NCI-H446 treated with DMSO at 0.1 percent for 48 hours (cell line): ENCODE measurements at places on chromosomes 2 and 18.

DNA sequence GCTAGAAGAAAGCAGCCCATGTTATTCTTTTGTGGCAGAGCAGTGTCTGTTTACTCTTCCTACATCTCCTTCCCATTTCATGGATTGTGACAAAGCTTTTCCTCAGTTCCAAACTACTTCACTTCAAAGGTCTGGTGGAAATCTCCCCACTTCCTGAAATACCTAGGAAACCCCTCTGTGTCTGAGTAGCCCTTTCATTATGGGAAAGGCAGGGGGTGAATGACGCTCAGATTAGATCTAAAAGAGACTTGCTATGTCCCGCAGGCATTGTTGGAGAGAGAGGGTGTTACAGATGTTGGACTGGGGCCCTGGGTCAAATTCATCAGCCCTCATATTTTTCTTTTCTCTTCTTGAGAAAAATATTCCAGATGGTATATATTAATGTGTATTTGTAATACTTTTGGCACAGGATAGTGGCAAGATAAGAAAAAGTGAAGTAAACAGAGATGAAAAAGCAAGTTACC lies 675.0 kb downstream of the IRS1 start:
- DNase-seq, result no peak

- DNase-seq, result no peak
Measured at GRCh38 chr2:100257939-100258338, 64.4 kb downstream of the LONRF2 start.

- DNase-seq, result no peak
Measured at GRCh38 chr2:26809876-26810577, 24.2 kb downstream of the CENPA start.

GRCh38 chr2:68645523-68645922 lies 2.1 kb downstream of the PROKR1 start:
- no peak for DNase-seq

DNA sequence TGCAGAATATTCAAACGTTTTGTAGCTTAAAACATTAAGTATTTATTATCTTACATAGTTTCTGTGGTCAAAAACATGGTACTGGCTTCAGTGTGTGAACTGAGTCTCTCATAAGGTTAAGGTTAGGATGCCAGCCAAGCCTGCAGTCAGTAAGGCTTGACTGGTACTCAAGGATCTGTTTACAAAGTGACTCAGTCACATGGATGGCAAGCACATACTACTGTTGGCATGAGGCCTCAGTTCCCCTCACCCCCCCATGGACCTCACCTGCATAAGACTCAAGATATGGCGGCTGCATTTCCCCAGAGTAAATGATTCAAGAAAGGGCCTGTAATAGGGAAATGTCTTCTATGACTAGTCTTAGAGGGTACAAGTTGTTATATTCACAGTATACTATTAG lies 1167.5 kb downstream of the DPP10 start:
- DNase-seq, result no peak

DNA sequence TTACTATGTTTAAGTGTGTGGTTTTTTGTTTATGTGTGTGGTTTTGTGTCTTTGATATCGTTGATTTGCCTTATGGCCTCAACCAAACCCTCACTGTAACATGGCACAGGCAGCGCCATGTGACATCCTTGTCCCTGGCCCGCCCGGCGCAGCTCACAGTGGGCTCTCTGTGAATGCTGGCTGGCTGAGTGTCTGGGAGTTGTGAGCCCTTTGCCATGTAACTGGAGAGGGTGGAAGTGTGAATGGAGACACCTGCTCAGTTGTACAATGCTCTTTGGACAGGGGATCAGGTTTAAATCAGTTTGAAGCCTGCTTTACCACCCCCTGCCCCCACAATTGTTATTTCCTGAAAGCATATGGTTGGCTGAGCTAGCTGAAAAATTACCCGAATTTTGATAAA lies 41.8 kb downstream of the TCF7L1 start:
- DNase-seq, result no peak

- DNase-seq, result no peak
Measured at GRCh38 chr18:4293337-4293736, 161.8 kb downstream of the DLGAP1 start.

DNA sequence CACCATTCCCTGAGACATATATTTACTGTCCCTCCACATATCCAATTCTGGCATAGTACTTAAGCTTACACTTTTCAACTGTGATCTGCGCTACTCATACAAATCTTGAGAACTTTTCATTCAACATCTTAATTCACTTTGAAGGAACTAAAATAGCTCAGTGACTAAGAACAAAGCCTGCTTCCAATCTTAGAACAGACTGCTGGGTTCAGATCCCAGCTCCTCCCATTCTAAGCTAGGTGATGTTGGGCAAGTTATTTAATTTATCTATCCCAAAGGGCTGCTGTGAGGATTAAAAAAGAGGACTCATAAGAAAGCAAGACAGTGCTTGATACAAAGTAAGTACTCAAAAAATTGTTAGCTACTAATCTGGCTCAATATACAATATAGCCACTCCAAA lies 57.9 kb downstream of the UGP2 start:
- DNase-seq, result no peak
